ENCODE measurements at places on chromosomes 11 and 22.

DNA sequence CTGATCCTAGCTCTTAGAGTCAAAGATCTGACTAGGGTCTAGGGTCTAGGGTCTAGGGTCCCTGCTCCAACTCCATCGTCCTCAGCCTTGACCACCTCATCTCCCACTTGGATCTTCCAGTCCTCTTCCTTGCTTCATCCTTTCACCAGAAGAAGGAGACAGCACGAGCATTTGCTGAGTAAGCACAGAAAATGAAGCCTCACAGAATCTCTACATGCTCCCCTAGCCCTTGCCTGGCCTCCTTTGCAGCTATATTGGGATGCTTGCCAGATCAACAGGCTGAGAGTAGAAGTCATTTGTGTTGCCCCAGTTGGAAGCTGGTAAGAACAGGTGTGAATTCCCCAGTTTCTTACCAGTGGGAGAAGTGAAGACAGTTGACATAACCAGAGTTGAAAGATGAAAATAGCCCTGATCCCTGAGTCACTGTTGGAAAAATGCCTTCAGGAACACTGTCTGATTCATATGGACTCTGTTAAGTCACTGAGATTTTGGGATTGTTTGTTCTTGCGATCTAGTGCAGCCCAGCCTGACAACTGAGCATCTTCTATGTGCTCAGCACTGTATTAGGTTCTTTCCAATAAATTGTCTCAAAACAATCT lies 552.5 kb downstream of the INSC start:
- DNase-seq: no peak

DNA sequence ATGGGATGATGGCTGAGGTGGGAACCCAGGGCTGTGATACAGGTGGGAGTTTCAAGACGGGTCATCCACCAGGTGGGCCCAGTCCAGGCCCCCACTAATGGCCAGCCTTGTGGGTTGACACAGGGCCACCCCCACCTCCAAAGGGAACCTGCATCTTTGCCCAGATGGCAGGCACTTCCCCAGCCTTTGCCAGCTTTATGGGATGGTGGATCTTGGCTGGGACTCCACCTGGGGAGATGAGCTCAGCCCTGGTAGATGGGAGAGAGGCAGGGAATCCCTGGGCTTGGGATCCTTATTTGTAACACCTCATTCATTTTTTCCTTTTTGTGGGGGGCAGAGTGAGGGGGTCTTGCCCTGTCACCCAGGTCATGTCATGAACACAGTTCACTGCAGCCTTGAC lies 33.4 kb downstream of the CD82 start:
- DNase-seq: no peak

GRCh38 chr22:20012741-20013331 lies 3.8 kb downstream of the ARVCF start:
- no peak for DNase-seq

- no peak for DNase-seq
Measured at GRCh38 chr11:12771875-12772274, 97.7 kb downstream of the TEAD1 start.

DNA sequence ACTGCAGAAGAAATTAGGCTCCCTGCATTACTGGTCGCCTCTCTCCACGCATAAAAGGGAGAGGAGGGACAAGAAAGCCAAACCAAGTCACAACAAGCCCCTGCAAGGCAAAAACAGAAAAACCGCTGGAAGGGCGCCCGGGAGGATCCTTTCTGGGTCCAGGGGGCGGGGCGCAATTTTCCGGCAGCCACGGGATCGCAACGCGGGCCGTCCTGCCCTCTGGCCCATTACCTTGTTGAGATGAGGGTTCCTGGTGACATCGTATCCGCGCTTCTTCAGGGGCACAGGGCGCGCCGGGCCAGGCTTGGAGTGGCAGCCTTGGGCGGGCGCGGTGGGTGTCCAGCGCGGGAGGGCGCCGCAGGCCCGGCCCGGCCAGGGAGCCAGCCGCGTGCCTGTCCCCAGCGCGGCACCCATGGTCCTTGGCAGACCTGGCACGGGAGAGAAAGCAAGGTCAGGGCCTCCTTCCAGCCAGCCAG lies 847 bp downstream of the ME3 start:
- DNase-seq: peak; percentile 26

- DNase-seq: no peak
Measured at GRCh38 chr11:36558571-36559413, 9.0 kb upstream of the RAG1 start.

- DNase-seq: no peak
Measured at GRCh38 chr11:126585388-126585773, 229.9 kb downstream of the ST3GAL4 start.

DNA sequence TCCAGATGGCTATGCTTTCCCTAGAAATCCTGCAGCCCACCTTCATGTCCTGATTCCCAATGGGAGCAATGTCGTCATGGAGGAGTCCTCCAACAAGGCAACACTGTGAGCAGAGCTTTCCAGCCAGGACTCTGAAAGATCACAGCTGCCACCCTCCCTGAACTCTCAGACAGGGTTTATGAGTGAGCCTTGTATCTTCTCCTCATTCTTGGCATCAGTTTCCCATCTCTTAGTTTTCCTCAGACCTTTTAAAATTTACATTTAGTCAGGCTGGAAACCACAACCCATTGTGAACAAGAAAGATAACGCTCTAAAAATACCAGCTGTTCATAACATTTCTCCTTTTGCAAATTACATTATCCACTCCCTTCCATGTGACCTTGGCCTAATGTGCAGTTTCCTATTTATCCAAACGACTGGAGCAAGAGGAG lies 15.6 kb upstream of the LYVE1 start:
- no peak for DNase-seq

- DNase-seq: no peak
Measured at GRCh38 chr11:64831411-64831891, 13.0 kb downstream of the CDC42BPG start.

- DNase-seq: no peak
Measured at GRCh38 chr11:126035718-126036117, 26.9 kb downstream of the CDON start.

GRCh38 chr11:91129596-91129995 lies 906.7 kb upstream of the CHORDC1 start:
- DNase-seq: no peak

DNA sequence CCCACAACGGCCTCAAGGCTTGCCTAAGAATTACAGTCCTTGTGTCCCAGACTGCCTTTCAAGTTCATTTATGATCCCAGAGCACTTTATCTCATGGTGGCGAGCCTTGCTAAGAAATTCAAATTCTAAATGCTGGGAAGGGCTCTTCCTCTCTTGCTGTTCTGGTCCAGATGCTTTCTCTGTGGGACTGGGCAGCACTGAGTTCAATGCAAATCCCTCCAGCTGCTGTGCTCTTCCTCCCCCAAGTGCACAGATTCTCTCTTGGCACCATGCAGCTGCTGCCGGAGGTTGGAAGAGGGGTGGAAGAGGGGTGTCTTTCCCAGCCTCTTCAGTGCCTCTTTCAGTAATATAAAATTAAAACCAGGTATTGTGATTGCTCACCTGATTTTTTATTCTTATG lies 828.0 kb downstream of the DLG2 start:
- no peak for DNase-seq

DNA sequence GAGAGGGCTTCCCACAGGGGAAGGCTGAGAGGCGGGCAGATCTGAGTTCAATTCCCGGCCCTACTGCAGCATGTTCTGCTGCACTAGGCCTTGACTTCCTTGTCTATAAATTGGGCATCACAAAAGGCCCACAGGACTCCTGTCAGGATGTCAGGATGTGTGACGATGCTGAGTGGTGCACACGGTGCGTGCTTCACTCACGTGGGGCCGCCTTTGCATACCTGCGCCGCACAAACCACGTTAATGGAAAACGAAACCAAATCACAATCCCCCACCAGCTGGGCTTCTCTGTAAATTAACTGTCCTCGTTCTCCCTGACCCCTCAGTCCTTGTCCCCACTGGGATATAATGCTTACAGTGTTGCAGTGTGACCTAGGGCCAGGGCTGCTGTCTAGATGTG lies 32.3 kb upstream of the TSPAN18 start:
- DNase-seq: no peak

DNA sequence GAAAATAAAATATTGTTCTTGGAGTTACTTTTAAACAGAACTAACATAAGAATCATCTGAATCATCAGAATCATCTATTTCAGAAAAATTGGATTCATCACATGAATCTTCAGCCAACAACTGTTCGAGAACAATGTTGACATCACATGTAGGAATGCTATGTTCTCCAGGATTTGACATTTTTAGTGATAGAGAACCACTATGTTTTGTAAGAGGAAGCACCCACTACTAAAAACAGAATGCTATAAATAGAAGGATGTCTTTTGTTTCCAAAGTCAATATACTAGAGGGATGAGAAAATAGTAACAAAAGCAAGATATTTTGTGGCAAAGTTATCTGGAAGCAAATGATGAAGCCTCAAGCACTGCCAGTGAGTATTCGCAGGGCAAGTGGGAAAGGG lies 263.4 kb upstream of the DDI1 start:
- no peak for DNase-seq

- DNase-seq: peak; percentile 55
Measured at GRCh38 chr22:45934659-45935341, 42.2 kb downstream of the WNT7B start.

DNA sequence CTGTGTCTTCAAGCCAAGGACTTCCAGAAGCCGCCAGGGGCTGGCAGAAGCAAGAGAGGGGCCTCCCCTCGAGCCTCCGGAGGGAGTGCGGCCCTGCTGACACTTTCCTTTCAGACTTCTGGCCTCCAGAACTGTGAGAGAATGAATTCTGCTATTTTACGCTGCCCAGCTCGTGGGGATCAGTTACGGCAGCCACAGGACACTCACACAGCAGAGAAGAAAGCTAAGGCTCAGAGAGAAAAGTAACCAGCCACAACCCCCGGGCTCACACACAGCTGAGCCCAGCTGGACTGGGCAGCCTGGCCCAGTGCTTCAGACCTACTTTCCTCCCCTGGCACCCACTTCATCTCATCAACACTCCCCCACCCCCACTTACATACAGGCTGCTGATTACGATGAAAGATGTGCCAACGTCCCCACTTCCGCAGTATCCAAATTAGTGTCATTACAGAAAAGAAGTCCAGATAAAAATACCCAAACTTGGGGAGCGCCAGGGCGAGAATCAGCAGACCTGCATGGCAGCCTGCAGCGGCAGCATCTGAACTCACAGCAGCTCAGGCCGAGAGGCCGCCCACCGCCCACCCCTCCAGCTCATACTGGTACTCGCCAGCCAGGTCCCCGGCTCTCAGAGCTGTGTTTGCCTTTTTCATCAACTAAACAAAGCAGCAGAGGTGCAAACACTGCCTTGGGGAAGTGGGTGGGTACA lies 15.3 kb downstream of the PHF21B start:
- DNase-seq: no peak

GRCh38 chr11:74014880-74015279 lies 6.0 kb upstream of the UCP3 start:
- DNase-seq: no peak

- DNase-seq: no peak
Measured at GRCh38 chr22:46090631-46091201, 59.6 kb upstream of the PPARA start.

GRCh38 chr11:4862447-4863236 lies 13.6 kb upstream of the OR51S1 start:
- peak; percentile 22 for DNase-seq

DNA sequence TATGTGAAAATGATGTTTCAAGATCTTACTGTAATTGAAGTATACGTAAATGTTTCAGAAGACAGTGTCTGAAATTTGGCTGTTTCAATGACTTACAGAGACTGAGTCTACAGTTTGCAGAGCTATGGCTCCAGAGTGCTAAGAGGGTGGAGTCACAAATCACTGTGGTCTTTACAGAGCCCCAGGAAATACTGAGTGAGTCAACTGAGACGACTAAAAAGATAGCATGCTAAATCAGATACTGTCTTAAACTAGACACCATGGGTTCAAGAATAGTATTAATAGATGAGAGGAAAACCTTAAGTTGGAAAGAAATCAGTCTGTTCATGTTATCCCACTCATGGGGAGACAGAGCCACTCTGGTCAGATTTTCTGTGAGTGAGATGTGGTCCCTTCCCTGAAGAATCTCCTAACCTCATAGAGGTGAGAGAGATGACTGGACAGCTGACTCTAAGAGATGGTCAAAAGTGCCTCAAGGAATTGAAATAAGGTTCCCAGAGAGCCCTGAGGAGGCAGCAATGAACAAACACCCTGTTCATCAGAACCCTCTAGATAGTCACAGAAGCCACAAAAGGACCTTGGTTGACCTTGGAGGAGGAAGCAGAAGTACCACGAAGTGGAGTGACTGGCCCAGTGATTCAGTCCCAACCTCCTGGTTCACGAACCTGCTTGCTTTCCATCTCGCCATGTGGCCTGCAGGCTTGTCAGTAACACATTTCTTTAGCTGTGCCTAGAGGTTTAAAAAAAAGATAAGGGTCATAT lies 30.2 kb downstream of the C11orf91 start:
- DNase-seq: no peak

- DNase-seq: no peak
Measured at GRCh38 chr11:88288560-88288959, 49.0 kb downstream of the CTSC start.

- no peak for DNase-seq
Measured at GRCh38 chr11:27926981-27927481, 180.9 kb downstream of the KIF18A start.

GRCh38 chr22:48093981-48094380 lies 1331.5 kb downstream of the TBC1D22A start:
- no peak for DNase-seq
